ENCODE measurements at places on chromosomes 2 and 18.

DNA sequence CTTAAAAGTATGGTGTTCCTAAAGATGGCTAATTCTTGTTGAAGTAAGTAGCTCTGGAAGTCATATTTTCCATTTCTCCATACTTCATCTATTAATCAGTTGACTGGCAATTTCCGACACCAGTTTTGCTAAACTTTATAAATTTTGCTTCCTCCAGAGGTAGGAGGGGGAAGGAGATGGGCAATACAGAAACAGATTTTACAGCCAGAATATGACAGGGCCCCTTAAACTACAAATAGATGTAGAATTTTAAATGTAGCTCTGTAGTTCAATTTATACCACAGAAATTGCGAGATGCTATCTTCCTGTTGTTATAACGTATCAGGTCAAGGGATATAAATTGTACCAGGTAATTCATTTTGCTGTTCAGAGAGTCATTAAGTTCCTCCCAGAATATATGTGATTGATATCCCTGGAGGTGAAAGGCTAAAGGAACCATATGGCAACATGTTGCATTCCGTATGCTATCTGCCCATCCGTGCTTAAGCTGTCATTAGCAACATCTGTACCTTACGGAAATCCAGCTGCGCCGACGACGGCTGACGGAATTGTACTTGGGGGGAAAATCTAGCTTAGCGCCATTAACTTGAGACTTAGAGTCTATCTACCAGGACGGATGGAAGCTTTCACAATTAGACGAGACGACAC is 8.4 kb upstream of the NR4A2 start:
- H3K4me3 ChIP-seq: peak overlapping the region; percentile 88
- no peak for DNase-seq
- H3K27ac ChIP-seq: peak overlapping the region; percentile 100
- H3K36me3 ChIP-seq: no peaks in the 10 kb centered on the region
- H3K4me1 ChIP-seq: peaks cover 16% of the 10 kb centered on the region

DNA sequence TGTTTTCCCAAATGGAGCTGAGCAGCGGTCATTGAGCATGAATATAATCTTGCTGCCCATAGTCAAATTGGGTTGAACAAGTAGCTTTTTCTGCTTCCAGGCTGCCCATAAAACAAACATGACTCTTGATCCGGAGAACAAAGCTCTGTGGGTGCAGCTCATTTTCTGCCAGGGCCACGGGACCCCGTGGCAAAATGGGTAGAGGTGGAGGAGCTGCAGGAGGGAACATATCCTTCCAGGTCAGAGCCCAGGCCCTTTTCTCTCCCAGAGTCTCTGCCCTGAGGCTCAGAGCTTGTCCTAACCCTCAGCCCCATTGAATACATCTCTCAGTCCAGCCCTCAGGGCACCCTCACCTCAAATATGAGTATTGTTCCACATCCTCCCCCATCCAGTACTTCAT is 151.6 kb upstream of the TWIST2 start:
- DNase-seq: no peak
- no peak overlapping the region for H3K27ac ChIP-seq
- no peaks in the 10 kb centered on the region for H3K4me1 ChIP-seq
- H3K27me3 ChIP-seq: no peaks in the 10 kb centered on the region
- H3K4me3 ChIP-seq: no peak overlapping the region
- no peaks in the 10 kb centered on the region for H3K36me3 ChIP-seq

DNA sequence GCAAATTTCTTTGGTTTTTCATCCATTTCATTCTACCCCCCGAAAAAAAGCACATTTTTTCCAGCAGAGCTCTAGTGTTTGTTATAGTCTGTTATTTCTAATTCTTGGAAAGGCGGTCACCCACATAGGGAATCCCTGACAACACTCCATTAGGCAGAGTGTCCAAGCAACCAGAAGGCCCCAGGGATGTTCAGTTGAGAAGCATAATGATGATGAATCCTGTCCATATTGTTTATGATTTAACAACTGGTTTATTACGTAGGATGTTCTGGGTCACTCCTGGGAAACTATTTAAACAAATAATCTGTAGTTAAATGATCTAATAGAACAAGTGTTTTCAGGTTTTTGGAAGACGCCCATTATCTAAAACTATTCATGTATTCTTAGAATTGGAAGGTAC is 388.7 kb downstream of the TNS1 start:
- DNase-seq: no peak
- H3K4me1 ChIP-seq: no peaks in the 10 kb centered on the region
- H3K4me3 ChIP-seq: no peak overlapping the region
- no peaks in the 10 kb centered on the region for H3K27me3 ChIP-seq

GRCh38 chr2:73494031-73494430 is 108.4 kb downstream of the ALMS1 start:
- H3K27me3 ChIP-seq: no peaks in the 10 kb centered on the region
- DNase-seq: no peak
- no peak overlapping the region for H3K27ac ChIP-seq
- H3K4me3 ChIP-seq: no peak overlapping the region

DNA sequence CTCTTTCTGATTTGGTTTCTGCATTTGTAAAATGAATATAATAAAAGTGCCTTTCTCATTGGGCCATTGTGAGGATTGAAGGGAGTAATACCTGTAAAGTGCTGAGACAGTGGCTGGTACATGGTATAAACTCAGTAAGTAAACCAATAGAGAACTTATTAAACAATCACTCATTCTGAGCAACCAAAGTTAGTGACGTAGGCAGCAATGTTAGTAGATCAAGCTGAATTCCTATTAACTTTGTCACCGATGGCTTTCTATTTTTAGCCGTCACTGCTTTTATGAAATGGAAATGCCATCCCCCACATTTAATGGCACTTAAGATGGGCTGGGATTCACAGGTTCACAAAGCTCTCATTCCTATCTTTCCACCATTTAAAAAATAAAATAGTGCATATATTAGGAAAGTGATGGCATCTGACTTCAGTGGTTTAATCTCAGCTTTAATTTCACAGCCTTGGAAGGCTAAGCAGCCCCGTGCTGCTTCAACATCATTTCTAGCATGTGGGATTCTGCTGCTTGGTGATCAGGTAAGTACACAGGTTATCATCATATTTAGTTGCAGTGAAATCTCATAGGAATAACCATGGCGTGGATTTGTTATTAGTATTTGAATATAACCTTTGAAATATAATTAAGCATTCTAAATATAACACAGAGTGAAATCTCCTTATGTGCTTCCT is 17.6 kb upstream of the PPP4R1 start:
- DNase-seq: no peak
- no peaks in the 10 kb centered on the region for H3K36me3 ChIP-seq
- no peak overlapping the region for H3K27ac ChIP-seq
- H3K4me1 ChIP-seq: no peaks in the 10 kb centered on the region
- H3K27me3 ChIP-seq: no peaks in the 10 kb centered on the region
- H3K4me3 ChIP-seq: no peak overlapping the region

All from esophagus squamous epithelium (tissue), 5 donors.